Vagina (tissue), 2 donors: ENCODE measurements at places on chromosomes 3 and 15.
A peak's percentile ranks its signal among the peaks of the same experiment; 100 is the strongest.

- DNase-seq: no peak
- peaks cover 11% of the 10 kb centered on the region for H3K4me1 ChIP-seq
- no peaks in the 10 kb centered on the region for H3K27me3 ChIP-seq
- no peaks in the 10 kb centered on the region for H3K36me3 ChIP-seq
- no peak overlapping the region for H3K27ac ChIP-seq
These were observed 94.8 kb downstream of the FLNB start for GRCh38 chr3:58102976-58103451.

DNA sequence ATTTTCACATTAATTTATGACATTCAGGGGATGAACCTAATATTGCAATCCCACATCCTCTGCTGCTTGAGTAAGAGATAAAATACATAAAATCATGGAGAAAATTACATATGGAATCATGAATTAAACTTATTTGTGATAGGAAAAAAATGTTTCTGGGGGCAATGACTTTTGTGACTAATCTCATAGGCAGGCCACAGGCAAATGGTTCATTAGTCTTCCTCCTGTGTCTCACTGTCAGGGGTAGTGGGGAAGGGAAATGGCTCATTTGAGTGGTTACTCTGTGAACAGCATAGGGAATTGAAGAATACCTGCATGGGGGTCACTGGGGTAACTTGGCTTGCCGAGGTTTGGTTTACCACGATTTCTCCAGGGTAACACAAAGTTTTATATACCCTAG lies 72.0 kb downstream of the TFG start:
- no peak overlapping the region for H3K4me3 ChIP-seq
- H3K36me3 ChIP-seq: no peaks in the 10 kb centered on the region
- H3K27me3 ChIP-seq: no peaks in the 10 kb centered on the region
- peaks cover 10% of the 10 kb centered on the region for H3K4me1 ChIP-seq

GRCh38 chr15:101579631-101580163 lies 72.5 kb downstream of the TM2D3 start:
- H3K4me3 ChIP-seq: no peak overlapping the region
- H3K4me1 ChIP-seq: no peaks in the 10 kb centered on the region
- no peaks in the 10 kb centered on the region for H3K27me3 ChIP-seq
- no peak overlapping the region for H3K27ac ChIP-seq
- no peaks in the 10 kb centered on the region for H3K36me3 ChIP-seq

DNA sequence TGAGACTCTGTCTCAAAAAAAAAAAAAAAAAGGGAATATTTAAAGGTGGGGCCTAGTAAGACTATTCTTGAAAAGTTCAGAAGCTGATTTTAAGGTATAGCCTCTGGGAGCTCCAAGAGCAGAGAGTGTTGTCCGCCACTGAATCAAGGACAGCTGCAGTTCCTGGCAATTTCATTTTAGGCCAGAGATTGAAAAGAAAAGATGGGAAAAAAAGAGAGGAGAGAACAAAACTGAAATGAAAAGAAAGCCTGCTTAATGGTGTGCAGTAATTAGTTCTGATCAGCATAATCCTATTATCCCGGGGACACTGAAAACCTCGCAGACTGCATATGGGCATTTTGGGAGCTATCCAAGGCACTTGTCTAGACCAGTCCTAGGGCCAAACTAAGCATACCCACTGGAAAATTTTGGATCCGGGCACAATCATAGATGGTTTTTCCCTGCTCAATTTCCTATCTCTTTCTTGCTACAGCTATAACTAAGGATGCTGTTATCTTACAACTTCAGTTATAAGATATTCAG lies 43.2 kb downstream of the EHHADH start:
- H3K27me3 ChIP-seq: no peaks in the 10 kb centered on the region
- H3K36me3 ChIP-seq: no peaks in the 10 kb centered on the region
- DNase-seq: no peak
- no peak overlapping the region for H3K4me3 ChIP-seq
- no peak overlapping the region for H3K27ac ChIP-seq
- no peaks in the 10 kb centered on the region for H3K4me1 ChIP-seq

DNA sequence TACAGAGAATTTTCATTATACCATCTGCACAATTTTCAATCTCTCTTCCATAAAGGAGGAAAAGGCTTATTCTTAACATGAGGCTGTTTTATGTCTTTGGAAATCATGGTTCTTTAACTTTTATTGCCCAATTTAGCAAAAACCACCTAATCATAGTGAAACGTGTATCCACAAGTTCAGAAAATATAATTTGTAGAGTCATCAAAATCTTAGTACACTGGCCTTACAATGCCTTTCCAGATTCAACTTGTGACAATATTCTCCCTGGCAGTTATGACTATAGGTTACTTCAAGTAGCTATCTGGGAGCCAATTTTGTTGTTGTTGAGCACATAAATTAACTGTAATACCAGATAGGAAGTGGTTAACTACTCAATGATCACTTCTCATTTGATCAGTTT lies 10.9 kb downstream of the BNIP2 start:
- DNase-seq: no peak
- no peaks in the 10 kb centered on the region for H3K27me3 ChIP-seq
- H3K4me3 ChIP-seq: no peak overlapping the region
- H3K36me3 ChIP-seq: peaks cover 89% of the 10 kb centered on the region

DNA sequence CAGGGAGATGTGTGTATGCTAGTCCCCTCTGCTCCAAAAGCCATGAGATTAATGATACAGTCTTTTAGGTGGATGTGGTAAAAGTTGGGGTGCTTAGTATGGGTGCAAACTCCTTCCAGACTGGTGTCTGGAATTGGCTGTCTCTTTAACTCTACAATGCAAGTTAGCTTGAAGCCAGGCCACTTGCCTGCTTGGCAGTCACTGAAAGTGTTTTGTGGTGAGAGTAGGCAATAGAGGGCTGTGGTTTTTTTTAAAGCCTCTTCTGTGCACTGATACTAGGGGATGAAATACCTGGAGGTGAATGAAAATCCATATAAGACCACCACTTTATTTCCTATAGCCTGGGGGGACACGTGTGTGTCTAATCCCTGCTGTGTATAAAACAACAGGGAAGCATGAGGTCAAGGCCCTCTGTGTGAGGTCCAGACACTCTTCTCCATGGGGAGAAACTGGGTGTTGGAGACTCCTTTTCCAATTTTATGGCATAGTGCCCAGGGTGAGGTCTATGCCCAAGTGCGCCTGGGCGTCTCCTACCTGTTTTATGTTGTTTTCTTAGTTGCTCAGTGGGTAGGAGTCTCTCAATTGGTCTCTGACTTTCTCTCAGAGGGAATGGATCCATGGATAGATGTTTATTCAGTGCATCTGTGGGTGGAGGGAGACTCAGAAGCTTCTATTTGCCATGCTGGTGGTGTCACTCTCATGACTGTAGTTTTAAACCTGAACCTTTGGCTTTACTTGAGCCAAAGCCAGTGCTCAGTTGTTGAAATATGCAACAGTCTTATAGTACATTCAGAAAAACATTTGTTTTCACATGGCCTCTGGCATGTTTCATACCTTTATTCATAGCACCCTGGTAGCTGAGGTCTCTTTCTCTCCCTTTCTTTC lies 327.8 kb upstream of the ATP11B start:
- H3K27ac ChIP-seq: no peak overlapping the region
- no peak overlapping the region for H3K4me3 ChIP-seq
- no peaks in the 10 kb centered on the region for H3K4me1 ChIP-seq
- no peak for DNase-seq
- H3K36me3 ChIP-seq: no peaks in the 10 kb centered on the region

- peaks cover 12% of the 10 kb centered on the region for H3K4me1 ChIP-seq
- H3K27me3 ChIP-seq: no peaks in the 10 kb centered on the region
- no peak overlapping the region for H3K4me3 ChIP-seq
- no peak overlapping the region for H3K27ac ChIP-seq
These were observed 9.6 kb downstream of the OSBPL11 start for GRCh38 chr3:125585595-125586223.

GRCh38 chr15:96330064-96330449 lies 443 bp upstream of the NR2F2 start:
- H3K4me1 ChIP-seq: peaks cover 12% of the 10 kb centered on the region
- H3K36me3 ChIP-seq: no peaks in the 10 kb centered on the region
- H3K4me3 ChIP-seq: peak overlapping the region; percentile 71
- peak; percentile 94 for DNase-seq
- peak overlapping the region; percentile 94 for H3K27ac ChIP-seq
- no peaks in the 10 kb centered on the region for H3K27me3 ChIP-seq
